ENCODE measurements at places on chromosomes 5 and 9.

- DNase-seq = no peak
Measured at GRCh38 chr5:109553846-109554245, 135.9 kb upstream of the MAN2A1 start.

DNA sequence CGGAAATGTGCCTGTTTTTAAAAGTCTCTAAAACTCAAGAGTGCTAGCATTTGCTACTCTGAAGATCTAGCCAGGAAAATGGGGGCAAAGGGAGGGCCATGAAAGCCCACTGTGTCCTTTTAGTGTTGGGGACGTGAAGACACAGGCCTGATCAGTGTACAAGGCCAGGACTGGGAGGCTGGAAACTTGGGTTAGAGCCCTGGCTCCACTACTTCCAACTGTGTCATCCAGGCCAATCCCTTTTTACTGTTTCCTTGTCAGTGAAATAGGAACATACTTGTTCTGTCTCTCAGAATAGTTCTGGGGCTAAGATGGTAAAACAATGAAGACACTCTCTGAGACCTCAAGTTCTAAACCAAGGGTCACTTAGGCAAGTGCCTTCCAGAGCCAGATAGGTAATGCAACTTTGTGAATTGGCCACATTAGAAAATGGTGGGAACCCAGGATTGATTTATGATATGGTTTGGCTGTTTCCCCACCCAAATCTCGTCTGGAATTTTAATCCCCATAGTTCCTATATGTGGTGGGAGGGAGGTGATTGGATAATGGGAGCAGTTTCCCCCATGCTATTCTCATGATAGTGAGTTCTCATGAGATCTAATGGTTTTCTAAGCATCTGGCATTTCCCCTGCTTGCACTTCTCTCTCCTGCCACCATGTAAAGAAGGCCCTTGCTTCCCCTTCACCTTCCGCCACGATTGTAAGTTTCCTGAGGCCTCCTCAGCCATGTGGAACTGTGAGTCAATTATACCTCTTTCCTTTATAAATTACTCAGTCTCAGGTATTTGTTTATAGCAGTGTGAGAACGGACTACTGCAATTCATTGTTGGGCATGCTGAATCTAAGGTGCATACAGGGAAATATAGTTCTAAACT, 30.4 kb upstream of the B4GALT1 start:
- no peak for DNase-seq

- DNase-seq = no peak
Measured at GRCh38 chr9:123438321-123438720, 82.3 kb downstream of the CRB2 start.

- no peak for DNase-seq
Measured at GRCh38 chr9:135850737-135851136, 56.6 kb downstream of the CAMSAP1 start.

DNA sequence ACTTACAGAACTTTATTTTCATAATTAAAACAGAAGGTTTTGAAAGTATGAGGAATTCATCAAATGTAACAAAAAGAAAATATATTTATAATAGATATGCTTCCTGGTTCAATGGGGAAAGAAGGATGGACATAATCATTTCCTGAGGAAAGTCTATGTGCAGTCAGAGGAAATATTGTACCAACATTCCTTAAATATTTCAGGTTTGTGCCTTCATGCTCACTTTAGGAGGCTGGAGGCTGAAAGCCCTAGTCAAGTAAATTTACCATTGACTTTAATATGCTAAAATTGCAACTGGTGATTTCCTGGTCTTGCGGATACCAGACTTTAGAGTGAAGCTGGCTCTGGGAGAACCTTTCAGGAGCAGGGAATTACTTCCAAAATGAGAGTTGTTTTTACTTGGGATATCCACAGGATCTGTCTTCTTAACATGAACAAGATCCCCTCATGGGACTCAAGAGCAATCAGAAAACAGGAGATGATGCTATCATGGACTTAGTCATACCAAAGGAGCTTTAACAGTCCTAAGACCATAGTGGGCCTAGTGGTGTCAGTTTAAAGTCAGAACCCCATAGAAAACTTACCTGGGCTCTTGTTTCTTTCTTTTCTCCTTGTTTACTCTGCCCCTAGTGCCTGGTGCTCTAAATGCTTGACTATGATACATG, 762.8 kb upstream of the GRAMD2B start:
- no peak for DNase-seq

- no peak for DNase-seq
Measured at GRCh38 chr5:41519801-41520200, 9.4 kb upstream of the PLCXD3 start.

- DNase-seq = no peak
Measured at GRCh38 chr5:140637371-140638100, 1.7 kb upstream of the TMCO6 start.

- DNase-seq = no peak
Measured at GRCh38 chr5:106827061-106827460, 843.7 kb downstream of the EFNA5 start.
